Activated T-cell treated with anti-CD3 and anti-CD28 coated beads, Interleukin-2, amount 50 U/mL, for 24 hours (primary cell): ENCODE measurements at places on chromosomes 2 and 18.

- DNase-seq: no peak
These were observed 102.7 kb downstream of the CPO start for GRCh38 chr2:207041786-207042554.

- DNase-seq: no peak
These were observed 4.5 kb downstream of the RBMS1 start for GRCh38 chr2:160489111-160489510.

- DNase-seq: peak; percentile 71
These were observed 78.4 kb downstream of the LIMS1 start for GRCh38 chr2:108612514-108613183.

DNA sequence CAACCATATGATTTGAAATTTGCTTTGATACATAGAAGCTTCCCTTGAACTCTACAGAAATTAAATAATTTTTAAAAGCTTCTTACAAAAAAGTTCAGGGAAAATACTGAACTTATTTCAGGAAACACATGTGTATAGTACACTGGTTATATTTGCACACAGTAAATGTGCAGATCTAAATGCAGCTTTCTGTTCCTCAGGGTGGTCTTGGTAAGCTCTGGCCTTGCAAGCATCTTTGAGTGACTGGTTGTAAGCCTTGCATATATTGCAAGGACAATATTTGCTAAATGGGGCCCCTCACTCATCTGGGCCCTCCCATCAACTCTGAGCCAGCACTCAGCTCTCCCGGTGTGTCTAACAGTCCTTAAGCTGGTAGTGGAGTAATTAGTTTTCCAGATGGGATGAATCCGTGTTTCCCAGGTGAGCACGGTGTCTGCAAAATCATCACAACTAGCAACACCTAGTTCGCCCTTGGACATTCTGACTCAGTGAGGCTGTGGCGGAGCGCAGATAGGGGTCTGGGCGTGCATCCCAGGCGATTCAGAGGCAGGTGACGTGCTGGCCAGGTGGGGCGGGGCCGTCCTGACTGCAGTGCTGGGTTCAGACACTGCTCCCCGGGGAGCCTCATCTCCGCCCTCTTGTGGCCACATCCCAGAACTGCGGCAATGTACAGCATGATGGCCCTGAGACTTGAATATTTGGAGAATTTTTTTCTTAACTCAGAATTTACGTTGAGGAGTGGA lies 149.6 kb downstream of the MBP start:
- DNase-seq: peak; percentile 89

DNA sequence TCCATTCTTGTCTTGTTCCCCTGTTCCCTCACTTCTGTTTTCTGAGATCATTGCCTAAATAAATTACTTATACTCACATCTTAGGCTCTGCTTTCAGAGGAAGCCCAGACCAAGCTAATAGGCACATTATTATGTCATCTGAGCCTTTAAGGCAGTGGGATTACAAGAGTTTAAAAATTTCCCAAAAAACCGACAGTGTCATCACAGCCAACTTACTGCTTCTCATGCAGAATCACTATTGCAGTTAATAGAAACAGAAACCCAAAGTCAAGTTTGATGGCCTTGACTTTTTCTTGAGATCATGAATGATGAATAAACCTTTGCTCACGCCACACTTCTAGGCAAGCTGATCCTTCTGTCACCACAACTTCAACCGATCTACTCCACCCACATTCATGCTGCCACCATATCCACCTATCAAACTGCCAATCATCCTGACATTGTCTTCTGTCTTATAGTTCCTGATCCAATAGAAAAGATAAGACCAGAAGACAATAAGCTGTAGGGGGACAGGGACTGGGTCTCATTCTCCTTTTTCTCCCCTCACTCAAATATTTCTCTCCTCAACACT lies 142.7 kb upstream of the CREB1 start:
- no peak for DNase-seq
